Cardiac ventricle fibroblast (primary cell): ENCODE measurements at places on chromosomes 7 and 10. TPM values are rescaled to one million over a fixed set of nuclear protein-coding genes. Genes with fewer than 3 reads are reported as not detected.

Gene STAMBPL1
- total RNA-seq, result 18.0 and 29.6 TPM in 2 replicates

Gene HTRA1
- total RNA-seq, result 789 and 827 TPM in 2 replicates

Gene XRCC2
- total RNA-seq, result 0.20 and 0.37 TPM in 2 replicates

Gene MRPS33
- total RNA-seq, result 30.2 and 37.6 TPM in 2 replicates

Gene GIMAP6
- 1.9 and 2.6 TPM in 2 replicates for total RNA-seq

Gene SYT15B
- total RNA-seq, result 0.12 TPM in 1 of 2 replicates, not detected in the other

Gene CYP17A1
- not detected in 2 replicates for total RNA-seq

Gene ARHGEF35
- 1.7 and 2.9 TPM in 2 replicates for total RNA-seq

Gene PLAC9
- 116 and 174 TPM in 2 replicates for total RNA-seq

Gene NEURL1
- total RNA-seq, result 0.12 and 0.68 TPM in 2 replicates

Gene MMRN2
- 2.4 and 3.3 TPM in 2 replicates for total RNA-seq

Gene FGF8
- total RNA-seq, result not detected in 2 replicates

Gene CFAP43
- total RNA-seq, result 0.06 and 0.15 TPM in 2 replicates

Gene EPHA1
- total RNA-seq, result not detected in 2 replicates

Gene NAT16
- not detected in 2 replicates for total RNA-seq

Gene NUTM2B
- 0.49 and 1.3 TPM in 2 replicates for total RNA-seq

Gene SPDYE11
- not detected in 2 replicates for total RNA-seq

Gene IFIT1B
- total RNA-seq, result 0.29 TPM in 1 of 2 replicates, not detected in the other

Gene C10orf90
- 0.15 and 2.1 TPM in 2 replicates for total RNA-seq

Gene EXOC6
- 1.6 TPM in 2 replicates for total RNA-seq

Gene UCN3
- not detected in 2 replicates for total RNA-seq

Gene FGFBP3
- total RNA-seq, result 0.05 TPM in 1 of 2 replicates, not detected in the other
